ENCODE measurements at places on chromosomes 3 and 15. TPM values are rescaled to one million over a fixed set of nuclear protein-coding genes. Genes with fewer than 3 reads are reported as not detected.

DNA sequence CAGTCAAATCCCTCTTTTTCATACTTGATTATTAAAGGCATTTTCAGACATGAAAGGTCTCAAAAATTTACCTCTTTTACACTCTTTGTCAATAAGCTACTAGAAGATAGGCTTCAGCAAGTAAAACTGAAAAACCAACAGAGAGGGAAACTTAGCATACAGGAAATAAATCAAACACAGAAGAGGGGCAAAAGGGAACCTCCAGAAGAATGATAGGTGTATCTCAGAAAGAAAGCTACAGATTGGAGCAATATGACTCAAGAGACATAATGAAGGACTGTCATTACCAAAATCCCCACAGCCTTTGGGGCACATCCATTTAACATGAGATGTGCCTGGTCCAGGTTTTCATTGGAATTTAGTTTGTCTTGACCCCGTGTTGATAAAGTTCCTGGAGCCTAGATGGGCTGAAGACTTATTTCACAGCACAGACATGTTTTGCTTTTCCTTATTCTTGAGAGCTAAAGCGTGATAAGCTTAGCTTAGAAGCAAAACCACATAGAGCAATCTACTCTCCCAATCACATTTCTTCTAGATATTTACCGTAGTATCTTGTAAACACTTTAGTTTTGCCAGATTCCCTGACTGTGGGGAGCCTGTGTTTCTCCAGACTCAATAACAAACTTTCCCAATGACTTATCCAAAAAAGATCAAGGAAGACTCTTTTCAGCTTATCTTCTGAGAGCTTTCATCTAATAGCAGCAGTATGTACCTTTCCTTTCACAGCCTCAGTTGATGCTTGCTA is 11.7 kb downstream of the LRRFIP2 start:
- no peak for DNase-seq

DNA sequence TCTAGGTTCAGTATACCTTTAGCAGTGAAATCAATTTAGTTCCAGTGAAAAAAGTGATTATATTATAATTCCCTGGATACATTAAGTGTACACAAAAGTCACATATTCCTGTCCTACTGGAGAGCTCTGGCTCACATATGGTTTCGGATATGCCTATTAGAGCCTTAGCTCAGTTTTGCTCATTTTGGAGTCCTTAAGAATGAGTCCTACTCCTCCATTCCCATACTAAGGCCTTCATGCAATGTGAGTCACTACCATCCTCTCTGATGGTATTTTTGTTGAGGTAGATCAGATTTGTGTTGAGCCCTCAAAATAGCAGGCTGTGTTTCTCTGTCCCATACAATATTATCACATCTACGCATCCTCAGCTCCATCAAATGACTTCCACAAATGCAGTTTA is 294.2 kb upstream of the COL8A1 start:
- DNase-seq = no peak

- DNase-seq = no peak
Measured at GRCh38 chr3:2897821-2898220, 212.4 kb downstream of the IL5RA start.

DNA sequence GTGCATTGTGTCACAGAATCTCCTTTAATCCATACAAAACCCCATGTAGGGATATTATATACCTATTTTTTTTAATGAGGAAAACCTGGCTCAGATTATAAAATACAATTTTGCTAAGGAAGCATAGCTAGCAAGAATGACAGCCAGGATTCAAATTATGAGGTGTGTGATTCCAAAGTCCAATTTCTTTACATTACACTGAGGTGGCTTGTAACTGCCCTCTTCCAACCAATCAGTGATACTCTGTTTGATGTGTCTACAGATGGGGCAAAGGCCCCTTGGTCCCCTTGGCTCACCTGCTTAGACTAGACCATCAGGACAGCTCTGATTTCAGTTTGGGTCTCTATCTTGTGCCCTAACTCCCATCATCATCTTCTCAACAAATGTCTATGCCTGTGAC is 120.3 kb upstream of the ADAMTS9 start:
- no peak for DNase-seq

GRCh38 chr3:126685493-126685892 is 18.5 kb upstream of the CHCHD6 start:
- no peak for DNase-seq

GRCh38 chr15:89980896-89981295 is 20.2 kb upstream of the ZNF710 start:
- no peak for DNase-seq

GRCh38 chr3:13750215-13750614 is 129.7 kb downstream of the WNT7A start:
- no peak for DNase-seq

DNA sequence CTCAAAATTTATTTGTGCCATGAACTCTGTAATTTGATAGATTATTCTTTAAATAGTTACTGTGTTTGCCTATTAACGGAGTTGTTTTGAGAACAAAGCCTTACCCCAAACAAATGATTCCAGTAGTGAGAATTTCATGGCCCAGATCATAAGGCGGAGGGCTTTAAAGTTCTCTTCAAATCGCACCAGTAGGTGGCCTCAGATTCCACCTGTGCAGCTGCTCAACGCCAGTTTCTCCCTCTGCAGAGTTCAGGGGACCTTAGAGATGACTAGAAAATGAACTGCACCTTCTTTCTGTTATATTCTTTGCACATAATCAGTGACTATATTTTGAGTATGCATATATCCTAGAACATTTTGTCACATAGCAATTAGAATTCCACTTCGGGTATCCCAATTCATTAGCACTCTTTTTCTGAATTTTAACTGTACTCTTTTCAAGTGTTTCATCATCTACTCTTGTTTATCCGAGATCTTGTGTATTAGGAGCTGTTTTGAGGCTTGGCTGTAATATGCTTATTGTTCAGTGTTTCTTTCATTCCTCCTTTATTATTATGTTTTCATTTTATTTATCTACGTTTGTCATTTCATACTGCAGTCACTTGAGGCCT is 232.6 kb upstream of the CHRM5 start:
- peak; percentile 28 for DNase-seq

GRCh38 chr3:32577581-32578556 is 7.2 kb upstream of the DYNC1LI1 start:
- DNase-seq = peak; percentile 61

DNA sequence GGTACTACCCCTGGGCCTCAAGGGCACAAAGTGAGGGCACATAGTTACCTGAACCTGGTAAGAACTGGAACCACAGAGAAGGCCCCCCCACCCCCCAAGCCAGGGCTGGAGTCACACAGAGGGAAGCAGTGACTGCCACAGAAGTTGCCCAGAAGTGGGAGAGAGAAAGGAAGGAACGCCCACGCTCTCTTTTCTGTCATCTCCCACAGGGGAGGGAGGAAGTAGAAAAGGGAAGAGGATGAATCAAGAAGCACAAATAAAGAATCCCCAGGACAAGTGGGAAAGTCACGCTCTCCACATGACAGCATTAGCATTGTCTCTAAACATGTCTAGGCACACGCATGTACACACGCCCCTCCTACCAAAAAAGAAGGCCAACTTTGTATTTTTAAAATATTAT is 114.7 kb upstream of the FRMD4B start:
- DNase-seq = no peak

DNA sequence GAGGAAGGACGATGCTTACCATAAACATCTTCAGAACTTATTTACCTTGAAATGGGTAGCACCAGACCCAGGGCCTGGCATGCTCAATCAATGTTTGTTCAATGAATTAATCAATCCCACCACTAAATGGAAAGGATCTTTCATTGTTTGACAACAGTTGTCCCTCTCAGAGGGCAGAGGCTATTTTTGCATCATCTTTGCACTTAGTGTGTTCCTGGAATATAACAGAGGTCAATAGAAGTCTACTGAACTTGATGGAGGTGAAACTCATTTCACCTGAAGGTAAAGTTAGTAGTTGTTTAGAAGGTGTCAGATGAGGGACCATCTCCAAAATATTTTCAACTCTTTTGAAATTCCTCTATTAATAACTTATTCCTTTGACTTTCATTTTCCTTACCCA is 36.9 kb upstream of the LACTB start:
- no peak for DNase-seq

DNA sequence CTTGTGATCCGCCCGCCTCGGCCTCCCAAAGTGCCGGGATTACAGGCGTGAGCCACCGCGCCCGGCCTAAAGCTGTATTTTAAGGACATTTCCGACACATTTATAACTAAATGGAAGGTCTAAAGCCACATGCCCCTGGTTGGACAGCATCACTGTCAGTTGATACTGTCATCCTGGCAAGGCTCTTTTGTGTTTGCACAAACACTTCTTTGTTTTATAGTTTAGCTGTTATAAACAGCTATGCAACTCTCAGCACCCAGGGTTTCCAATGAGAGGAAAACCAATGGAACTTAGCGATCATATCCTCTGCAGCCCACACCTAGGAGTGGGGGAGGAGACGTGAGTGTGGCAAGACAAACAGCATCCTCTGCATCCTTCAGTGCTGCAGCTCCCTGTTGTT is 19.7 kb downstream of the NIPA1 start:
- no peak for DNase-seq

- no peak for DNase-seq
Measured at GRCh38 chr3:61177450-61177849, 73.8 kb downstream of the FHIT start.

- DNase-seq = no peak
Measured at GRCh38 chr3:155335724-155336354, 42.4 kb upstream of the STRIT1 start.

The GRIP2 gene
- 8.0 TPM for total RNA-seq

The HRG gene
- total RNA-seq = not detected

The UBR1 gene
- 25.4 TPM for total RNA-seq

The MAGEF1 gene
- 42.0 TPM for total RNA-seq

The CACNA2D3 gene
- total RNA-seq = 18.1 TPM

The SI gene
- not detected for total RNA-seq

The MYO5C gene
- total RNA-seq = 64.3 TPM

Data from stomach (tissue), 19 donors.